ENCODE measurements at places on chromosomes 5 and 9.

- no peak for DNase-seq
These were observed 18.2 kb upstream of the STK32A start for GRCh38 chr5:147216552-147217154.

DNA sequence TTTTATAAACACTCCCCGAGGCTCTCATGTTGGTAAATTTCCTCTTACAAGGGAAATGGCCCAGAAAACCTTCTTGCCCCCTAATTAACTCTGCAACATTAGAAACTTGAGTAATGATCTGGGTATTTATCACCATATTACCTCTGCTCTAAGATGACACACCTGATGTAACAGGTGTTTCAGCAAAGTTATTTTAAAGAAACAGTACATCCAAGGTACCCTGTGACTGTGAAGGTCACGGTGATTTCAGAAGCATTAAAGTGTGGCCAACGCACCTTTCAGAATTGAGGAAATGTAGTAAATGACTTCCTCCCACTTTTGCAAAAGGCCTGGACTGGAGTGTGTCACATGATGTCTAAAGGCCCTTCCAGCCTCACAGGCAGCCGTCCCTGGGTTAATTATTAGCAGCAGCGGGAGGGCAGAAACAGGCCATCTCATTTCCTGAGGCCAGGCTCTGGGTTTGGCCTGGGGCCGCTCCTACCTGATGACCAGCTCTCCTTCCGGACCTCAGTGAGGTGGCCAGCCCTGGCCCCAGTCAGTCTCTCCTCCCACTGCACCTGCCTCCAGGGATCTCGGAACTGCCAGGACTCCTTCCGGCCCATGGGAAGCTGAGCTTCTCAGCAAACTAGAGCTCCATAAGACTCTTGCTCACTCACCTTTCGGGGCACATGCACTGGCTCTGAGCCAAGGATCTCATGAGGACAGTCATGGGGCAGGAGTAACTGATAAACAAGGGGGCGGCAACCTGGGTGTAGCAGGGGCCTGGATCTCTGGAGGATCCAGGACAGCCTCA lies 20.7 kb downstream of the PTPN3 start:
- DNase-seq, result peak; percentile 89

GRCh38 chr9:69535911-69536310 lies 136.3 kb downstream of the APBA1 start:
- no peak for DNase-seq

DNA sequence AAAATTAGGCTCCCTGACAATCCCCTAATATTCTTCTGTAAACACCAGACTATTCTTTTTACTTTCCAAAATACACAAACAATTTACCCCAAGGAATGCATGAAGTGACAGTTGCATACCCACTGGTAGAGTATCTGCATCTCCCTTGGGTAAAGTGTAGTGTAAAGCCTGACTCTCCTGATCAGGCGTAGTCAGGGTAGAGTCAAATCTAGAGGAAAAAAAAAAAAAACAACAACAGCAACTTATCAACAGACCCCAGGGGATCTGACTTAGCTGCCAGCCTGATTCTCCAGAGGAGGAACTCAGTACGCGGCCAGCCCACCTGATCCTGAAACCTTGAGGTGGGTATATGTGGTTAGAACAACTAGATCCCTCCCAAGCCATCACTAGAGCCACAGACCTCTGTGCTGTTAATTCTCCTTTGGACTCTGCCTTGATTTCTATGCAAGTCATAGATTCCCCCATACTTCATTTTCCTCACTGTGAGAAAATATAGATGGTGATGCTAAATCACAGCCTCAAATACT lies 61.0 kb downstream of the ZNF608 start:
- no peak for DNase-seq

GRCh38 chr5:79842006-79842881 lies 148.8 kb downstream of the MTX3 start:
- no peak for DNase-seq

- no peak for DNase-seq
These were observed 91.6 kb downstream of the TMEM174 start for GRCh38 chr5:73264631-73265030.

DNA sequence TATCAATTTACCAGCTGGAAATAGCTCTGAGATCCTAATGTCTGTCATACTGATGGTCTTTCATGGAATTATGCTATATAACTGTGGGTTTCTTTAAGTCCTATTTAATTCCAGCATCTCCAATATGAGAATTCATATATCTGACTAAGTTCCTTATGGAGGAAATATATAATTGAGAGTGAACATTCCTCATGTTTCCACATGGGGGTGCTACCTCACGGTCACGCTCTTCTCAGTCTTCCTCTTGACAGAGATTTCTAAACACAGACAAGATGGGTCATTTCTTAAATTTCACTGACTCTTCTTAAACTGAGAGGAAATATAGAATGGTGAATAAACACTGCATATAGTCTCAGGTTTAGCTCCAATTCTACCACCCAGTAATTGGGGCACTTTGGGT lies 212.1 kb downstream of the SLF1 start:
- no peak for DNase-seq

DNA sequence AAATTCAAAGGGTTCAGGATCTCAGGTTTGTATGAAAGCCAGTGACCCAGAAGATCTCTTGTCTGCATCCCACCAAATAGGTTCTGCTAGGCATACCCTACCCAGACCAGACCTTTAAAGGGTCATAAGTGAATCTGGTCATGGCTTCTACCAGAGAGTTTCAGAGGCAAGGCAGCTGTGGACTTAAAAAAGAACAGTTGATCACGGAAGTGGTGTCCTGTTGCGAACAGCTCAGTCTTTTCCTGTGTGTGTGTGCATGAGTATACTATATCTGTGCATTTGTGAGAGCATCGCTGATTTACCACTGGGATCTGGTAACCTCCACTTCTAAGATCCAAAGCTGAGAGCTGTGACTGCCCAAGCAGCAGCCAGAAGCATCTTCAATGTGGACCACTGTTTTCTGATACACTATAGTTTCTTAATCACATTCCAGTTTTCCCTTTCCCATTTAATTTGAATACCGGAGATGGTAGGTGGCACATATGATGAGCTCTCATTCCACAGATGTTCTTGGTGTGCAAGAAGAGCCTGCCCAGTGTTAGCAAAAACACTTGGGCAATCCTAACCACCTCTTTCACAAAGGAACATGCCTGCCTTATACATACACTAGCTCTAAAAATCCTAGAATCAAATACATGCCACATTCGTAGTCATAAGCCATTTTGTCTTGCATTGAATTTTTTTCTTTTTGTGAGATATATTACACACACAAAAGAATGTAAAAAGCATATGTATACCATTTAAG lies 36.2 kb upstream of the OR2S2 start:
- DNase-seq, result no peak

DNA sequence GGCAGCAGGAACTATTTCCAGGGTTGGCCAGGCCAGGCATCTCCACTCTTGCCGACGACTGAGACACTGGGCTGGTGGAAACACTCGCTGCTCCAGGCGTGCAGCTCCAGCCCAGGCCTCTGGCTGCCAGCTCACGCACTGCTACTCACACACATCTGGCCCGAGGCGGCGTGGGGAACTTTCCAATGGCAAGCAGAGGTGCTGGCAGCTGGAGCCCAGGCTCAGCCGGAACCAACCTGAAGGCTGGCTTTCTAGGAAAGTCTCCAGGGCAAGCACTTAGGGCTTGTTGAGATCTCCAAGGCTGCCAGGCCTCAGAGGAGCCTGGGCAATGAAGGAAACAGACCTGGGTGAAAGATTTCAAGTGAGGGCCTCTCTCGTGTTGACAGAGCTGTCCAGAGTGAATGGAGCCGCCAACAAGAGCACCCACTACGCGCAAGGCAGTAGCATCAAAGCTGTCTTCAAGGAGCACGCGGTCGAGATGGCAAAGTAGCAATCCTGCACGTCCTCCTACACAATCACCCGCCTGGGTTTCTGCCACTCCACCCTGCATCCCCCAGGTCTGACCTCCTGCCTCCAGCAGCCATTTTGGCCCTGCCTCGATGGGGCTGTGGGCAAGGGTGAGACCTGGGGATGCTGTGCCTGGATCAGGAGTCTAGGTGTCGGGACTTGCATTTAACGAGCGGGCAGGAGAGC lies 14.4 kb downstream of the SH3PXD2B start:
- no peak for DNase-seq

GRCh38 chr9:137606005-137606621 lies 627 bp downstream of the ARRDC1 start:
- DNase-seq, result no peak

- no peak for DNase-seq
These were observed 197.1 kb downstream of the NTRK2 start for GRCh38 chr9:84866396-84867175.

DNA sequence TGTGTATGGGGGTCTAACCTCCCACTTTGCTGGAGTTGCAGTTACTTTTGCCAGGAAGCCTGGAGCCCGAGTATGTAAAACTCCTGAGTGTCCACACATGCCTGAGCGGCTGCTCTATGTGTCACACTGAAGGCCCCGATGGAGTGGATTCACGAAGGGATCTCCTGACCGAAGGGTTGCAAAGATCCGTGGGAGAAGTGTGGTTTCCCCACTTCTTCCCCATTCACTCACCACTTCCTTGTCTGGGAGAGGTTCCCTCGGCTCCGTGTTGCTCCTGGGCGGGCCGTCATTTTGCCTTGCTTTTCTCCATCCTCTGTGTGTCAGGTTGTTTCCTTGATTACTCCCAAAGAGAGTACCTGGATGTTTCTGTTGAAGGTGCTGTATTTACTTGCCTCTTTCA lies 16.2 kb upstream of the IL3 start:
- no peak for DNase-seq

- no peak for DNase-seq
These were observed 748.5 kb upstream of the CDH10 start for GRCh38 chr5:25393256-25393655.

GRCh38 chr5:172405226-172406107 lies 48.9 kb downstream of the SH3PXD2B start:
- DNase-seq, result no peak
